CD4-positive, alpha-beta T cell treated with Interleukin-15 for 1 hour (primary cell): ENCODE measurements at places on chromosomes 6 and 20.

GRCh38 chr6:143098054-143098671 lies 37.5 kb downstream of the AIG1 start:
- no peak for DNase-seq

GRCh38 chr6:148883270-148883669 lies 136.4 kb downstream of the UST start:
- DNase-seq: no peak

GRCh38 chr6:50362706-50363105 lies 313.0 kb upstream of the DEFB112 start:
- no peak for DNase-seq

- DNase-seq: peak; percentile 90
These were observed 304.3 kb upstream of the SUPT3H start for GRCh38 chr6:45681860-45682511.

- no peak for DNase-seq
These were observed 289.3 kb upstream of the ARID1B start for GRCh38 chr6:156487877-156488276.

DNA sequence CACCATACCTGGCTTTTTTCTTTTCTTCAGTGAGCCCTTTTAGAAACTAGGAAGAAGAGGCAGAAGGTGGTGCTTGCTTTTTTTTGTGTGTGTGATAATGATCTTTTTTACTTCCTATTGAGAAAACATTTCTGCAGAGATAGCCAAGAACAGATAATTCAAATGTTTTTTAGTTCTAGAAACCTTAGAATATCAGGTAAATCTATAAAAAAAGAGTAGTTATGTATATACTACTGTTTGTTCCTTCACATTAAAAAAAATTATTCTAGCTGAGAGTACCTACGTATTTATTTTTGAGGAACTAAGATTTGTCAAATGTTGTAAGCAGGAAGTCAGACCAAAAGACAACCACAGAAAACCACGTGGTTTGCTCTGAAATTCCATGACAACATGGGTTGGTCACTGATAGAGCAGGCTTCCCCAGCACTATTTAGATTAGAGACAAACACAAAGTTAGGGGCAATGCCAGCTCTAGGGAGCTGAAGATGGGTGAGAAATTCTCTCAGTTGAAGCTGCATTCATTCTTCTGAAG lies 12.8 kb downstream of the STK4 start:
- DNase-seq: peak; percentile 83

GRCh38 chr6:11710311-11710761 lies 68.3 kb downstream of the ADTRP start:
- peak; percentile 42 for DNase-seq

- peak; percentile 57 for DNase-seq
These were observed 98.6 kb upstream of the MRPS10 start for GRCh38 chr6:42315991-42316970.

- peak; percentile 24 for DNase-seq
These were observed 184.4 kb downstream of the GJA10 start for GRCh38 chr6:90078513-90079289.

GRCh38 chr6:35076997-35077712 lies 64.0 kb downstream of the TCP11 start:
- no peak for DNase-seq
